ENCODE measurements at places on chromosomes 12 and 14.

- no peak for DNase-seq
Measured at GRCh38 chr14:70189456-70190077, 816 bp upstream of the SLC8A3 start.

DNA sequence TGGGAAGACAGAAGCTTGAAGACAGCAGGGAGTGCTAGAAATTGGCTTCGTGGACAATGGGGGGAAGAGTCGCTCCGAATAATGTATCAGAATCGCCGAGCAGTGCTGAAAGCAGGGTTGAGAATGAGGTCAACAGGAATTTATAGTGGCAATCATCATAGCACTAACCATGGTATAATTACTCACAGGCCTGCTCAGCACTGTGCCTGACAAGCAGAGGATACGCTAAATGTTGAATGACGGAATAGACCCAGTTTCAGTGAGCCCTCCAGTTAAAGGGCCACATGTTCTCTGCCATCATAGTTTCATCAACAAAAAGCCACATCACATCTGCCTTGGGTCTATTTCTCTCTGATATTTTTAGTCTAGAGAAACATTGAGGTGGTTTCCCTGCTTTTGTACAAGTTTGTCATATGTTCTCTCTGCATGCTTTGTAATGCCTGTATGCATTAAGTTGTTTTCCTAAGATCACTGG lies 130.3 kb upstream of the EGLN3 start:
- DNase-seq, result no peak

- no peak for DNase-seq
Measured at GRCh38 chr12:44570036-44570583, 306.0 kb downstream of the NELL2 start.

DNA sequence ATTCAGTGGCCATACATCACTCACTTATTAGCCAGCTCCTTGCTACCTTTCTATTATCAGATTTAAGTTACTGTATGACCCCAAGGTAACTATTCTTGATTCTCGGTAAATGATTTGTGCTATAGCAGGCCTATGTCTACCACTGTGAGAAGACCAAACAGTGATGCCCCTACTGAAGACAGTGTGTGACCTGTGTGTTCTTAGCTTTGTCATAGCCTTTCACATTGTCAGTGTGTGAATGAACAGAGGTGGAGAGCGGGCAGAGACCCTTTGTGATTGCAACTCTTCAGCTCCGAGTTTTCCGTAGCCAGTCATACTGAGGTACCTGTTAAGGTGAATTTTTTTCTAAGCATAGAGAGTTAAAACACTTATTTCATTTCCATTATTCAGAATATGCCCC lies 294.0 kb downstream of the LRFN5 start:
- DNase-seq, result no peak

DNA sequence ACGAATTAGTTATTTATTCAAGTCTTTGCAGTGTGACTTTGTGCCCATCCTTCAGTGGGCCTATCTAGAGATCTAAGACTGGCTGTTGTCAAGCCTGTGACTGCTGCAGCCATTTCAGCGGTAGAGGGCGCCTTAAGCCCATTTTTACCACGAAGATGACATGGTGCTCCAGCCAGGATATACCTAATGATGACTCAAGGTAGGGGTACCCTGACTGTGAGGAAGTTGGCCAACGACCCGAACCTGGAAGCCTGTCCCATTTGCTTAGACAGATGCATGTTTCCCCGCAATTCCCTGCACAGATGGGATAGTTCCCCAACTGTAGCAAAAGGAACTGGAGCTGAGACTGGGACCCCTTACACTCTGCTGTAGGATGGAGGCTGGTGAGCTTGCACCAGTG lies 41.3 kb downstream of the RAB3IP start:
- no peak for DNase-seq

DNA sequence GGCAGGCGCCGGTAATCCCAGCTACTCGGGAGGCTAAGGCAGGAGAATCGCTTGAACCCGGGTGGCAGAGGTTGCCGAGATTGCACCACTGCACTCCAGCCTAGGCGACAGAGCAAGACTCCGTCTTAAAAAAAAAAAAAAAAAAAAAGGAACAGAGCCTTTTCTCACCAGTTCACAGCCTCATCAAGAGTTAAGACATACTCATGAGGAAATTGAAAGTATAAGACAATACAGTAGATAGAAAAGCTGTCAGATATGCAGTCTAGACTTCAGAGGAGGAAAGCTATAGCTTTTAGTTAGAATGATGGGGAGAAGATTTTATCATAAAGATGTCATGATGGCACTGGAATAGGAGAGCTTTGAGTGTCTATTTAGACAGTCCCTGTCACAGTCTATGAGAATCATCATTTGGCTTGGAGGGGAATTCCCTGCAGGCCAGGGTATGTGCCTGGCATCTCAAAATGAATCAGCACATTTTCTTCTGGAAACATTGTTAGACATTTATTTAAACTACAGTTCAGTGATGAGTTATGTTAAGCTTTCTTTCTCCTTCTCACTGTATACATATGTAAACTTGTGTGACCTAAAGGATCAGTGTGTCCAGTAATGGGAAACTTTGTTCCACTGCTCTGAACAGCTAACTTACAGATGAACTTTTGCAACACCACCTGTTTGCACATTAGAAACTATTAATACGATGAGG lies 2.9 kb upstream of the RAB35 start:
- DNase-seq, result no peak

- no peak for DNase-seq
Measured at GRCh38 chr12:125336246-125336645, 271.0 kb downstream of the AACS start.

- no peak for DNase-seq
Measured at GRCh38 chr14:21408147-21408546, 24.3 kb upstream of the SUPT16H start.

DNA sequence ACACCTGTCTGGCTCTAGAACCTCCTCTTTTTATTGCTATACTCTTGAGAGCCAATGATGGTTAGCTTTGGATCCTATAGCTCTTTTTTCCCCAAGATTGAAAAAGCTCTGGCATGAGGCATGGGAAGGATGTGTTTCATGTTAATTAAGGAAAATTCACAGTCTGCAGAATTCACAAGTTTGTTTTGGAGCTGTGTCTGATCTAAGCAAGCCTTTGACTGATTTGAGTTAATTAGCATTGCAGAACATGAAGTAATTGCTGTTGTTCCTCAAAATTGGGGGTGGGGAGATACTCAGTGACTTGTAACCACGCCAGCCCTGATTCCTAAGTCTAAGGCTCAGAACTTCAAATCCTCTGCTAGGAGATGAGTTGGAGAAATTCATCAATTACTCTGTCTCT lies 205.0 kb downstream of the SUDS3 start:
- no peak for DNase-seq

- no peak for DNase-seq
Measured at GRCh38 chr12:7142809-7143465, 12.8 kb downstream of the CLSTN3 start.

All from activated CD8-positive, alpha-beta memory T cell treated with anti-CD3 and anti-CD28 coated beads for 4 hours (primary cell).